Activated CD4-positive, alpha-beta memory T cell treated with anti-CD3 and anti-CD28 coated beads, Interleukin-2, amount 10 ng/mL, durations not matched to agents 7 days and 5 days (primary cell): ENCODE measurements at places on chromosomes 13 and 19. TPM values are rescaled to one million over a fixed set of nuclear protein-coding genes. Genes with fewer than 3 reads are reported as not detected.

ZNF726 gene
- total RNA-seq, result 8.7 TPM

TMEM255B gene
- 0.63 TPM for total RNA-seq

ZNF799 gene
- total RNA-seq, result 4.7 TPM

KLK1 gene
- total RNA-seq, result 2.2 TPM

ADAMTSL5 gene
- total RNA-seq, result 2.9 TPM

LMTK3 gene
- total RNA-seq, result 3.8 TPM

MATK gene
- total RNA-seq, result 15.9 TPM

RXFP2 gene
- not detected for total RNA-seq

ELAVL3 gene
- not detected for total RNA-seq

PROZ gene
- not detected for total RNA-seq

KLK3 gene
- total RNA-seq, result not detected

ATP8B3 gene
- 22.5 TPM for total RNA-seq

AMER2 gene
- total RNA-seq, result not detected

SIGLEC7 gene
- total RNA-seq, result not detected

NKG7 gene
- total RNA-seq, result 428 TPM

LPAR2 gene
- total RNA-seq, result 46.2 TPM

METTL21C gene
- total RNA-seq, result not detected
